ENCODE measurements at places on chromosomes 5 and 9.

GRCh38 chr9:91243029-91243428 lies 118.7 kb downstream of the AUH start:
- no peak for DNase-seq

DNA sequence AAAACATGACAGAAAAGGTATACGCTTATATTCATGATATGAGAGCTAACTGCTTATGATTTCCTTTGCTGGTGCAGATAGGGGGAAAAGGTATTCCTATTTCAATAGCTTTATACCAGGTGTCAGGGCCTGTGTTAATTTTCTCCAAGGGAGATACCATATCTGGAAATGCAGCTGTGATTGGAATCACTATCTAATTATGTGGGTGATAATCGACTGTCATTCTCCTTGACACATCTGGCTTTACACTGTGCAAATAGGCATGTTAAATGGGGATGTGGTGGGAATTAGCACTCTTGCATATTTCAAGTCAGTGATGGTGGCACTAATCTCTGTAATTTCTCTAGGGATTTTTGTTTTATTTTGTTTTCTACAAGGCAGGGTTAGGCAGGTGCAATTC lies 611.1 kb downstream of the CDH9 start:
- no peak for DNase-seq

DNA sequence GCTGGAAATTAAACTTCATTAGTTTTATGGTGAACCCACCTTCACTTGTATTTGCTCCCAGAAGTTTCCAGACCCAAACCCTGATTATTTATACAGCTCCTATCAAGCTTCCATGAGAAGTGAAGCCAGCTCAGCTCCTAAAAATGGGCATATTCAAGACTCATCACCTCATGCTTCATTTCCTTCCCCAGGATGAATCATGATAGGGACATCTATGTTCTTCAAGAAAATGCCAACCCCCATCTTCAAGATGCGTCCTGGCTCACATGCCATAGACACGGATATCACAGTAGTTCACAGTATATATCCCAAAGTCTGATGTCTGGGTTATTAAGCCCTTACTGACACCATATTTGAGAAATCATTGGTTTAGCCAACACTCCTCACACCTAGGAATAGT lies 217.6 kb downstream of the NPR3 start:
- no peak for DNase-seq

DNA sequence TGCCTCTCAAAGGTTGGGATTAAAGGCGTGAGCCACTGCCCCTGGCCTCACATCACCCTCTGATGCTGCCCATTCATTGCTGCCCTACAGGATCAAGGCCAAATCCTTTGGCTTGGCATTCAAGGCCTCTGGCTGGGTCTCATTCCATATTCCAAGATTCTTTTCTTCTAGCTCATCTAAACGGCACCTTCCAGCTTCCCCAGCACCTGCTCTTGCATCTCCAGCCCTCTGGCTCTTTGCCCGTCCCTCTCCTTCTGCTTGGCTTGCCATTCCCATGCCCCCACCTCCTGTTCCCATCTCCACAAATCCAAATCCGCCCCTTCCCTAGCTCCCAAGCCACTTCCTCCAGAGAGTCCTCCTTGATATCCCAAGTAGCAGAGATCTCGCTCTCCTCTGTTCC lies 33.1 kb downstream of the CORO2A start:
- no peak for DNase-seq

GRCh38 chr9:123365287-123365880 lies 9.4 kb downstream of the CRB2 start:
- DNase-seq: no peak

DNA sequence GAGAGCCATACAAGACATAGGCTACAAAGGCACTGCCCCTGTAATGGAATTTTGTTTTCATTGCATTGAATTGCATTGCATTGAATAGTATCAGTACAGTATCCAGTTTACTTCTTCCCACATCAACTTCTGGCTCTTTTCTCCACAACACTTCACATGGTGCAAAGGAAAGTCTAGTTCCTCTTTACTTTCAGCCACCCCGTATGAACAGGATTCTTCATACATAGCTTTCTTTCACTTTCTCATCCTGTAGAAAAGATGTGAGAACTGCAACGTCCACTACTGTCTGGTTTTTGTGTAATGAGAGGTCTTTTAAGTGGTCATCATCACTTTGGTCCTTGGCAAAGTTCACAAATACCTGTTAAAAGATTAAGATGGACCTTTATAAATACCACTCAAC lies 20.2 kb downstream of the NIPSNAP3B start:
- DNase-seq: no peak

GRCh38 chr9:95004411-95005277 lies 278.1 kb downstream of the AOPEP start:
- DNase-seq: no peak

GRCh38 chr5:147882586-147883313 lies 4.2 kb downstream of the SCGB3A2 start:
- no peak for DNase-seq

- no peak for DNase-seq
Measured at GRCh38 chr5:22431840-22432239, 421.3 kb downstream of the CDH12 start.

Data from NCI-H2081 treated with DMSO at 0.1 percent for 48 hours (cell line).